ENCODE measurements at places on chromosomes 11 and 22. TPM values are rescaled to one million over a fixed set of nuclear protein-coding genes. Genes with fewer than 3 reads are reported as not detected.

DNA sequence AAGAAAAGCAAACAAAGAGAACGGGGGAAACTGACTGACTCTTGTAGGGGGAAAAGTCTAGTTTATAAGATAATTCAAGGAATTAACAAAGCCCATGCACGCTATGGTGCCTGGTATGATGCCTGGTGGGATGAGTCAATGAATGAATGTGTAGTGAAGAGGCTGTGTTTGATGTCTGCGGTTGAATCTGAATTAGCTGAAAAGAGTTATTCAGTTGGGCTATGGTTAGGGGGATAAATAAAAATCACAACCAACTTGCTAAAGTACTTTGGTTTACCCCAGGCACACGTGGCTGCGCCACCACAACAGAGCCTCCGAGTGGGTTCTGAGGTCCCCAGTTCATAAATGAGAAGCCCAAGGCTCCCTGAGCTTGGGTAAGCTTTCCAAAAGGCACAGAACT is 369.3 kb upstream of the SYN3 start:
- peaks cover 10% of the 10 kb centered on the region for H3K36me3 ChIP-seq
- no peaks in the 10 kb centered on the region for H3K27me3 ChIP-seq
- H3K4me1 ChIP-seq, result no peaks in the 10 kb centered on the region
- H3K4me3 ChIP-seq, result no peak overlapping the region
- DNase-seq, result no peak

DNA sequence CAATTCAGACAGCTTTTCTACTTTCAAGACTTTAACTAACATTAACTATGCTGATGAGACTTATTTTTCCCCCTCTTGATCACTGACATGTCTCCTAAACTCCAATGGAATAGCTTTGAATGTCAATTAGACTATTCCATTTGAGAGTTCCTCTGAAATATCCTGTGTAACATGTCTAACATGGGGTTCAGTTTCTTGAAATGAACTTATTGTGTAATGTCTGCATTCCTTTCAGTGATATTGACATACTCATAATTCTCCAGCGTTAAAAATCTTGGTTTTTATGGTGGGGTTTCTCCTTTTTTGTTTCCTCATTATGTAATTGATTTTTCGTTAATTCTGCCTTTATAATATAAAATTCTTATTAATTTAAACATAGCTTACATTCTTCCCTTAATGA is 37.7 kb upstream of the SPTBN2 start:
- no peak overlapping the region for H3K4me3 ChIP-seq
- peaks cover 4% of the 10 kb centered on the region for H3K4me1 ChIP-seq
- H3K36me3 ChIP-seq, result peaks cover 10% of the 10 kb centered on the region
- H3K27me3 ChIP-seq, result no peaks in the 10 kb centered on the region

DNA sequence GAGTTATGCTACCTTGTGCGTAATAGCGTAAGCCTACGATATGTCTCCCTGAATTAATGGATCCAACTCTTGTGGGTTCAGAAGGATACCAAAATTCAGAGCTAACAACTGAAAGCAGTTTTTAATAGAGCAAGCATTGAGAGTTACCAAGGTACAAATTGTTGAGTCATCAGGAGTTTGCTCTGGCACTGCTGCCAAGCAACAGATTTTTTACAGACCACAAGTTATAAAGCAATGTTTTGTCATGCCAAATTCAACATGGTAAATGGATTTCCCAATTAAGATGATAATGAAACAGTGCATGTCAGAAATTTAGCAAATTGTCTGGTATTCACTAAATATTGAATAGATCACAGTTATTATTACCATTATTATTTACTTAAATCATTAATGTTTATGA is 295.6 kb downstream of the NELL1 start:
- H3K36me3 ChIP-seq, result no peaks in the 10 kb centered on the region
- no peak for DNase-seq
- no peak overlapping the region for H3K4me3 ChIP-seq
- no peaks in the 10 kb centered on the region for H3K27me3 ChIP-seq

- peak overlapping the region; percentile 95 for H3K27ac ChIP-seq
- H3K36me3 ChIP-seq, result peaks cover 40% of the 10 kb centered on the region
- no peak for DNase-seq
- peak overlapping the region; percentile 61 for H3K4me3 ChIP-seq
These were observed 14.9 kb downstream of the SCYL1 start for GRCh38 chr11:65539744-65540289.

GRCh38 chr11:64103277-64103985 is 62.5 kb downstream of the MACROD1 start:
- no peak for DNase-seq
- H3K27ac ChIP-seq, result no peak overlapping the region
- H3K36me3 ChIP-seq, result no peaks in the 10 kb centered on the region
- no peaks in the 10 kb centered on the region for H3K27me3 ChIP-seq
- peaks cover 13% of the 10 kb centered on the region for H3K4me1 ChIP-seq
- H3K4me3 ChIP-seq, result no peak overlapping the region

- H3K4me3 ChIP-seq, result no peak overlapping the region
- peaks cover 4% of the 10 kb centered on the region for H3K27me3 ChIP-seq
- H3K36me3 ChIP-seq, result no peaks in the 10 kb centered on the region
- H3K27ac ChIP-seq, result no peak overlapping the region
- no peaks in the 10 kb centered on the region for H3K4me1 ChIP-seq
- DNase-seq, result no peak
These were observed 328.2 kb upstream of the NCAM1 start for GRCh38 chr11:112632866-112633505.

DNA sequence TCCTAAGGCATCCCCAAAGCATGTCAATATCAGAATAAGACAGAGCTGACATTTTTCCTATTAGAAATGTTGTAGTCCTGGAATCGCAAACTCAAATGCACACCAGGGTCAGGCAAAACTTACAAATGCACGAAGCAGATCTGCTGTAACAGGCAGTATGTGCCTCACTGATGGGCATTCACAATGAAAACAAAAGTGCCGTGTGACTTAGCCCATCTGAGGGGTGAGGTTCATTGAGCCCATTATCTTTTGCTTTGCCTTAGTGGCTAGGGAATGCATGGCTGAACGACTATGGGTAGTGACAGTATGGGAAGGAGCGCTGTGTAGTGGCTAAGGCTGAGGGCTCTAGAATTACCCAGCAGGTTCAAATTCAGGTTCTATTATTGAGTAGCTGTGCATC is 43.1 kb upstream of the RASSF10 start:
- H3K4me1 ChIP-seq, result no peaks in the 10 kb centered on the region
- H3K27ac ChIP-seq, result no peak overlapping the region
- DNase-seq, result no peak
- no peak overlapping the region for H3K4me3 ChIP-seq
- H3K36me3 ChIP-seq, result no peaks in the 10 kb centered on the region
- no peaks in the 10 kb centered on the region for H3K27me3 ChIP-seq

GRCh38 chr11:112176077-112176476 is 765 bp downstream of the BCO2 start:
- peaks cover 7% of the 10 kb centered on the region for H3K4me1 ChIP-seq
- H3K36me3 ChIP-seq, result no peaks in the 10 kb centered on the region
- no peak overlapping the region for H3K27ac ChIP-seq
- DNase-seq, result no peak
- no peaks in the 10 kb centered on the region for H3K27me3 ChIP-seq

GRCh38 chr11:26112264-26112663 is 219.7 kb upstream of the ANO3 start:
- no peak for DNase-seq
- H3K27ac ChIP-seq, result no peak overlapping the region
- no peaks in the 10 kb centered on the region for H3K27me3 ChIP-seq
- no peaks in the 10 kb centered on the region for H3K4me1 ChIP-seq
- H3K36me3 ChIP-seq, result no peaks in the 10 kb centered on the region
- no peak overlapping the region for H3K4me3 ChIP-seq

DNA sequence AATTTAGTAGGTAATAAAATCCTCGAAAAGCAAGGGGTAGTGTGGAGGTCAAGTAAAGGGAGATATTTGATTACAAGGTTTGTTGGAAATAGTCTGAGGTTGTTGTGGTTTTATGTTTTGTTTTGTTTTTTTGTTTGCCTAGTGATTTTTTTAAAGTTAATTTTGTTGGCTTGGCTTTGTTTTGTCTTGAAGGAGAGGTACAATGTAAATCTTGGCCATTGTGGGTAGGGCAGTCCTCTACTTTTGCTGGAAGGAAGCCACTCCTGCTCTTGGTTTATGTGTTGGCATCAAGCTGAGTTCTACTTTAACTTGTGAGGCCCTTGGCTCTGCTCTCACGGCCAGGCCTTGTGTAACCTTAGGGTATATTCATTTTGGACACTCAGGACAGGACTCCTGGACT is 3.2 kb downstream of the AMOTL1 start:
- no peaks in the 10 kb centered on the region for H3K36me3 ChIP-seq
- H3K27me3 ChIP-seq, result no peaks in the 10 kb centered on the region
- H3K4me1 ChIP-seq, result peaks cover 62% of the 10 kb centered on the region
- H3K27ac ChIP-seq, result no peak overlapping the region
- DNase-seq, result no peak
- H3K4me3 ChIP-seq, result no peak overlapping the region

- no peaks in the 10 kb centered on the region for H3K27me3 ChIP-seq
- H3K27ac ChIP-seq, result peak overlapping the region; percentile 47
- H3K4me3 ChIP-seq, result no peak overlapping the region
- peak; percentile 67 for DNase-seq
These were observed 31.5 kb upstream of the CAT start for GRCh38 chr11:34407121-34407813.

- H3K4me3 ChIP-seq, result no peak overlapping the region
- no peak for DNase-seq
- H3K36me3 ChIP-seq, result no peaks in the 10 kb centered on the region
These were observed 32.2 kb upstream of the PLET1 start for GRCh38 chr11:112292785-112293407.

GRCh38 chr11:2186669-2187279 is 15.2 kb upstream of the TH start:
- peaks cover 65% of the 10 kb centered on the region for H3K27me3 ChIP-seq
- H3K4me3 ChIP-seq, result no peak overlapping the region
- no peaks in the 10 kb centered on the region for H3K36me3 ChIP-seq

The EXPH5 gene
- 120 TPM for total RNA-seq

The APOA1 gene
- total RNA-seq, result 11.6 TPM

The UBQLN3 gene
- total RNA-seq, result not detected

The IRAG1 gene
- 4.6 TPM for total RNA-seq

The GAB4 gene
- not detected for total RNA-seq

The GSTT2B gene
- total RNA-seq, result 3.2 TPM

The B3GAT1 gene
- 0.93 TPM for total RNA-seq

The MOV10L1 gene
- total RNA-seq, result not detected

The FZD4 gene
- 20.3 TPM for total RNA-seq

The PPP2R1B gene
- 32.0 TPM for total RNA-seq
